Urinary bladder (tissue), 4 donors: ENCODE measurements at places on chromosomes 7 and 10. TPM values are rescaled to one million over a fixed set of nuclear protein-coding genes. Genes with fewer than 3 reads are reported as not detected.

DNA sequence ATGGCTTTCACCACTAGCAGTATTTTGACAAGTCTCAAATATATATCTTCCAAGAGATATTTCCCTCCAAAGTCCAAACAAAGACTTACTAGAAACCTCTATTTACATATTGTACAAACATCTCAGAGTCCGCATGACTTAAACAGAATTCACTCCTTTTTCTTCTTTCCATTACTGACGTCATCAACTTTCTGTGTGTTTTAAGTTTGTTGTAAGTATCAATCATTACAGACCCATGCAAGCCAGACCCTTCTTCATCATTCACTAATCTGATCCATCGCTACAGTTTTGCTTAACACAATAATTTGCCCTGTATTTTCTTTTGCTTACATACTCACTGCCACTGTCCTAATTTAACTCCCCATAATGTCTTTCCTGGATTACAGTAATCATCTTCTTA is 51.9 kb downstream of the SEMA3A start:
- DNase-seq = no peak

- DNase-seq = no peak
Measured at GRCh38 chr10:78850644-78851435, 217.9 kb upstream of the ZMIZ1 start.

MRLN gene
- polyA plus RNA-seq = not detected

GRCh38 chr7:129434675-129435318 is 565 bp downstream of the STRIP2 start:
- no peak for DNase-seq

GLI3 gene
- 8.1 TPM for polyA plus RNA-seq

DNA sequence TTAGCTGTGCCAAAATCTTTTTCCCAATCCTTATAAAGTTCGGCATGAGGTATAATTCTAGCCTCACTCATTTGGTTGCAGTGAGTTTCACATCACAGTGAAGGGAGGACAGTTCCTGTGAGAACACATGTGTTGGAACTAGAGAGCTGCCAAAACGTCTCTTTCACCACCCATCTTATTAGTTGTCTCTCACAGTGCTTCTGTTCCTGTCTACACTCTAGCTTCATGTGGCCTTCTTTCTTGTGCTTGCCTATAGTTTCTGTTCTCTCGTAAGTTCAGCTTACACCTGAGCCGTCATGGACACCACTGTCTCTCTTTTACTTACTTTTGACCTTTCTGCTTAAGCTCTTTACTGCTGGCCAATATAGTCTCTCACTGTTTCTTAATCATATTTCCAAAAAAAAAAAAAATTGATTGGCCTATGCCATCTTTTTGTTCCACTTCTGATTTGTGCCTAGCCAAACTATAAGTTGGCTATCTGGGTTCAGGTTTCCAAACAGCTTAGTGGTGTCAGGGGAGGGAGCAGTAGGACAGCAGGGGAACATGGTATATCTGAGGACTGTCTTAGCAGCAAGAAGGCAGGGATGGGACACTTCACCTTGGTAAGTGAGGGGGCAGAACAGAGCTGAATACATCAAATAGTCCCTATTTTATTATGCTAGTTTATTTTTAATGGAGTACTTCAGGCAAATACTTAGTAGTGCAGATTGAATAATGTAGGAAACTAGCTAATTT is 38.0 kb downstream of the ZNRF2 start:
- no peak for DNase-seq
